ENCODE measurements at places on chromosomes 16 and 17. TPM values are rescaled to one million over a fixed set of nuclear protein-coding genes. Genes with fewer than 3 reads are reported as not detected.

CDK5R1 gene
- 0.33 TPM for total RNA-seq

TMEM220 gene
- 4.3 TPM for total RNA-seq

KRT9 gene
- not detected for total RNA-seq

CHST5 gene
- not detected for total RNA-seq

KRT17 gene
- 0.26 TPM for total RNA-seq

CIBAR2 gene
- total RNA-seq, result not detected

OR2C1 gene
- 0.17 TPM for total RNA-seq

RAP1GAP2 gene
- total RNA-seq, result 0.33 TPM

AXIN2 gene
- total RNA-seq, result 1.8 TPM

WDR90 gene
- 4.8 TPM for total RNA-seq

NLK gene
- total RNA-seq, result 14.4 TPM

IRF8 gene
- not detected for total RNA-seq

ZNF646 gene
- 12.3 TPM for total RNA-seq

SOST gene
- total RNA-seq, result not detected

TPSD1 gene
- not detected for total RNA-seq

MILR1 gene
- total RNA-seq, result 4.4 TPM

MRC2 gene
- total RNA-seq, result 246 TPM

RBFOX1 gene
- total RNA-seq, result not detected

SPATA2L gene
- total RNA-seq, result 7.3 TPM
